Osteocyte (in vitro differentiated cells): ENCODE measurements at places on chromosomes 6 and 20. TPM values are rescaled to one million over a fixed set of nuclear protein-coding genes. Genes with fewer than 3 reads are reported as not detected.

Gene ZFP57
- total RNA-seq, result not detected in 2 replicates

Gene RBPJL
- not detected in 2 replicates for total RNA-seq

Gene TSHZ2
- not detected in 2 replicates for total RNA-seq

- no peak for DNase-seq
Measured at GRCh38 chr6:45293306-45293705, 34.8 kb upstream of the RUNX2 start.

DNA sequence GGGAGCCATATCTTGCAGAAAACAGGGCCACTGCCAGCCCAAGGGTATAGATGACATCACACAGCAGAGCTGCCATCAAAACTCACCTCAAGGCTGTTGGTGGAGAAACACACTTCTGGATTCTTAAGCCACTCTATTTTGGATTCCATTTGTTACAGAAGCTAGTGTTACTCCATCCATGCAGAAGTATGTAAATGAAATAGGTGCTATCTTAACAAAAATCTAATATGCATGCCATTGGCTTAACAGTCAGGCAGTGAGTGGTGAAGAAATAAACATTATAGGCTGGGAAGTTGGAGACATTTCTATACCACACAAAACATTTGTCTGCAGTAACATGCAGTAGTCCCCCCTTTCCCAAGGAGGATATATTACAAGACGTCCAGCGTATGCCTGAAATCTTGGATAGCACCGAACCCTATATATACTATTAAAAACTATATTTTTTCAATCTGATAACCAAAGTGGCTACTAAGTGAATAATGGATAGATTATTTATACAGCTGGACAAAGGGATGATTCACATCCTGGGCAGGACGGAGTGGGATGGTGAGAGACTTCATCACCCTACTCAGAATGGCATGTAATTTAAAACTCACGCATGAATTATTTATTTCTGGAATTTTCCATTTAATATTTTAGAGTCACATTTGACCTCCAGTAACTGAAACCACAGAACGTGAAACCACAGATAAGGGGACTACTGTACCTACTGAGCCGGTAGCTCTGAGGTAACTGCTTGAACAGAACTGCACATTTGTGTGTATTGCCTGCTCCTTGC, 160.0 kb upstream of the PLN start:
- no peak for DNase-seq

GRCh38 chr6:16078064-16078463, 50.8 kb upstream of the MYLIP start:
- DNase-seq, result no peak

DNA sequence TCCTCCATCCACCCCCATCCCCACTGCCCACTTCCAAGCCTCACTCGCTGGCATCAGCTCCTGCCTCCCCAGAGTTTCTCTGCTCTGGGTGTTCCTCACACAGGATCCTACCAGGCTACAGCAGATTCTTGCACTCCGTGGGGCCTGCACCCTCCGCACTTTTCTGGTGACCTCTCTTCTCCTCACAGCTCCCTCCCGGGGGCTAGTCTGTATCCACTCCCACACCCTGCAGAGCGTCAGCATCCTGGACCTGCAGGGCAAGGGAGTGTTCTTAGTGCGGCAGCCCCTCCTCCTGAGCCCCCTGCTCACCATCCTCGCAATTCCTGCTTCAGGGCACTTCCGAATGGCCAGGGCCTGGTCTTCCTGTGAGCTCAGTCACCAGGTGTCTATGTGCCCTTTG, 224.2 kb downstream of the DLL1 start:
- peak; percentile 74 for DNase-seq

- no peak for DNase-seq
Measured at GRCh38 chr6:85172705-85173104, 277.2 kb upstream of the NT5E start.

DNA sequence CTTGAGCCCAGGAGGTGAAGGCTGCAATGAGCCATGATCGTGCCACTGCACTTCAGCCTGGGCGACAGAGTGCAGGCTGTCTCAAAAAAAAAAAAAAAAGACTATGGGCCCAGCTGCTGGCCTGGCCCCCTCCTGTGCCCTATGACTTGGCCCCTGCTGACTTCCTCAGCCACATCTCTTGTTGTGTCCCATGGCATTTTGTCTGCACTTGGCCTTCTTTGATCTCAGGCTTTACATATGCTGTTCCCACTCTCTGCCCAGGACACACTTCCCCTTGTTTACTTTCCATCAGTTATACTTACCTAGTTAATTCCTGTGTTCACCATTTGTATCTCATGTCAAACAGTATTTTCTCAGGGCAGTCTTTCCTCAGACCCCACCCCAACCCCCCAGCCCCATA, 44.5 kb downstream of the RPRD1B start:
- no peak for DNase-seq

DNA sequence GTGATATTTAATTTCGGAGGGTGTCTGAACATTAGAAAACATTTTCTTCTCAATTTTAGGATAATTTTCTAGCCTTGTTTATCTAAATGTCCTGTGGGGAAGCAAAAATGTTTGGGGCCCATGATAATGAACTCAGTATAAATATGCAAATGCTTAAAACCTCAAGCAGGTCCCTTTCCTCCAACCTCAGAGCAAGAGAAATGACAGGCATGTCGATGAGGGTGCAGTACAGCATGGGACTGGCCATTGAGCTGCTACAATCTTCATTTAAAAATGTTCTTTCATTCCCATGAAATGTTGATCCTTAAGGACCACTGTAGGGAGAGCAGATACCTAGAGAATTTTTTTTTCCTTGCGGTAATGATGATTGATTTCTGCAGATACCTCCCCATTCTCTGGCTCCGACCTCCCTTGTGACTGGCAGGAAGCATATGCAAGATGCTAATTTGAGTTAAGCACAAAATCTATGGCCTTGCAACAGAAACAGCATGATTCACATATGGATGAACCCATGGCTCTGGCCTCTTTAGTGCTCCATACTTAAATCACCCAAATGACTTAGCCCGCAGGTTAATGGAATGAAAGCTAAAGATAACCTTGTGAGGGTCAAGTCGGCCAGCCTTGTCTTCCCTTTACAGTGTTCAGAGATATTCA, 243.3 kb downstream of the SOX4 start:
- no peak for DNase-seq

GRCh38 chr20:63848003-63848911, 13.0 kb upstream of the ABHD16B start:
- DNase-seq, result no peak

GRCh38 chr20:63094767-63095499, 88.2 kb upstream of the BHLHE23 start:
- peak; percentile 76 for DNase-seq

DNA sequence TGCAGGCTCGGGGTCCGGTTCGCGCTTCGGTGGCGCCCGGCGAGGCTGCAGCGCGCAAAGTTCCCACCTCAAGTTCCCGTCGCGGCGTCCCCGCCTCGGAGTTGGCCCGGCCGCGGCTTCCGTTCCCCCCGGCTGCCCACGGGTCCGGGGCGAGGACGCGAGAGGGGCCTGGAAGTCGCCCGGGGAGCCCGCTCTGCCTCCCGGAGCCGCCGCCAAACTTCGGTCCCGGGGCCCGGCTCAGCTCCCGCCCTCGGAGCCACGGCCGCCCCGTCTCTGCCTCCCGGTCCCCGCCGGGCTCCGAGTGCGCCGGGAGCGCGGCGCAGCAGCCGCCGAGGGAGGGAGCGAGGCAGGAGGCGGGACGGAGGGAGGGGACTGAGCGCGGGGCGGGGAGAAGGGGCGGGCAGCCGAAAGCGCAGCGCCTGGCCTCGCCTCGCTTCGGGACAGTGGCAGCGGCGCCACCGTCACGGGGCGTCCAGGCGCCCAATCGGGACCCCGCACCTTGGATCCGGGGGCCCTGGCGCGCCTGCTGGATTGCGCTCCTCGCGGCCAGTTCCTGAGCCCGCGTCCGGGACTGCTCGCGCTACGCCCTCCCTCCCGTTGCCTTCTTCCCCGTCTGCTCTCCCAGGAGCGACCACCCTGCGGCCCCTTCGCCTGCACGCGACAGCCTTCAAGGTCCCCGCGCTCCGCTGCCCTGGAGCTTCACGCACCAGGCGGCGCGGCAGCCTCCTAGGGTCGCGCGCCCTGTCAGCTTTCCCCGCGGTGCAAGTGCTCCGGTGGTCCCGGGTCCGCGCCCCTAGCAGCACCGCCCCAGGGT, at the start of gene KCNG1:
TSS of gene KCNG1 (minus strand) at position 305 of the 814 bp plus-strand sequence. CDS start 12,769 bp downstream, outside the sequence.
- peak; percentile 90 for DNase-seq

- DNase-seq, result no peak
Measured at GRCh38 chr20:47220161-47220582, 136.3 kb downstream of the ZMYND8 start.
